Stimulated activated CD4-positive, alpha-beta T cell treated with anti-CD3 and anti-CD28 coated beads, TNF-alpha, amount 100 ng/mL, for 4 hours (primary cell): ENCODE measurements at places on chromosomes 1 and 21.

GRCh38 chr1:90220941-90221693 is 226.2 kb downstream of the ZNF326 start:
- DNase-seq = no peak

DNA sequence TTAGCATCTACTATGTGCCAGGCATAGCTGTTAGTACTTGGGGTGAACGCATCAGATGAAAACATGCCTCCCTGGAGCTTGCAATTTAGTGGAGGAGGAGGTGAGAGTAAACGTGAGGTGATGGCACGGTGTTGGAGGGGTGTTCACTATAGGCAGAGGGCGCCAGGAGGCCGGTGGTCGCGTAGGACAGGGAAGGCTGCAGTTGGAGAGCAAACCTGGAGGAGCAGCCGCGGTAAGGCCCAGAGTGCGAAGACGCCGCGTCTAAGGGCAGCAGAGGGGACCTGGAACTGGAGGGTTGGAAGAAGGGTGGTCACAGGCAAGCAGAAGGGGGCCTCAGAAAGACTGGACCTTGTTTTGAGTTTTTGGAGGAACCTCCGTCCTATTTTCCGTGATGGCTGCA is 30.2 kb upstream of the TRIM17 start:
- no peak for DNase-seq

GRCh38 chr1:151867321-151867720 is 13.8 kb upstream of the THEM5 start:
- no peak for DNase-seq

- DNase-seq = no peak
These were observed 29.0 kb downstream of the NFIA start for GRCh38 chr1:61111084-61112004.

- DNase-seq = no peak
These were observed 38.1 kb upstream of the GREM2 start for GRCh38 chr1:240649733-240650721.
